ENCODE measurements at places on chromosomes 11 and 22.

- DNase-seq = no peak
These were observed 13.2 kb downstream of the MMP3 start for GRCh38 chr11:102830001-102830727.

DNA sequence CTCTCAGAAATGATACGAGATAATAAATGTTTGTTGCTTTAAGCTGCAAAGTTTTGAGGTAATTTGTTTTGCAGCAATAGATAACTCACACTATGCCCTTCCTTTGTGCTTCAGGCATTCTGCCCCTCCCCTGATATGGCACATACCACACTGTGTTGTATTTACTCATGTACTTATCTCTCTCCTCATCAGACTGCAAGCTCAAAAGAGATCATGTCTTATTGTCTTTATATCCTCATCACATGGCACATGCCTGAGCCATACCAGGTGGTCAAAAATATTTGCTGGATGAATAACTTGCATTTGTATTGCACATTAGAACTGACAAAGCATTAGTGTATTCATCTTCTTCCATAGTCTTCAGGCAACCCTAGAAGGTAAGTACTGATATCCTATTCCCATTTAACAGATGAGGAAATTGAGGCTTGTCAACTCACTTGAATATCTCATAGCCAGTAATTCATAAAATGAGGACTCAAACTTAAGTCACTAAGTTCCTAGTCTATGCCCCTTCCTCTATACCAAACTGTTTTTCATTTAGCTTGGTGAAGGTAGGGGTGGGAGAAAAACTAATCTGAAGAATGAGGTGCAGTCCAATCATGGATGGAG, 83.9 kb upstream of the EED start:
- no peak for DNase-seq

DNA sequence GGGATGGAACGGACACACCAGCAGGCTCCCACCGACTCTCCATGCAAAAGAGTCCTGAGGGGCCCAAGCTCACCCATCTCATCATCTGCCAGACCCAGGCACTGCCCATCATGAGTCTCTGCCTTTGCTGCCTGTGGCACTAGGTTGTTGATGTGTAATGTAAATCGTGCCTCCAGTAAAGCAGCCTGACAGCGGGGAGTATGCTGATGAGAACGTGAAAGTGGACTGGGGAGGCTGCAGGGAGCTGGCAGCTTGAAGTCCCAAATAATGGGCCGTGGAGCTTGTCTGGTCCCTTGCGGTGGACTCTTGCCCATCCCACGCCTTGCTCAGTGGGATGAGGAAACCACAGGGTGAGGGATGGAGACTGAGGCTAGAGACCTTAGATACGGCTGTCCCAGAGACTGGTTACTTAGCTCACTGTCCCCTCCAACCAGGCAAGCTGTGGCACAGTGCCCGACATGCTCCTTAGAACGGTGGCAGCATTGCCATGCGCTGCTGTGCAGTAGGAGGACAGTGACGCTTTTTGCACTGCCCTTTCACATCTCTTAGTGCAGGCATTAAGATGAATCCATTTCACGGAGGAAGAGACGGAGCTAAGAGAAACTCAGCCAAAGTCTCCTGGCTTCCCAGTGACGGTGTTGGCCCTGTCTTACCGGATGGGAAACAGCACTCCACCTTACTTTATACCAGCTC, 39.6 kb upstream of the PLET1 start:
- DNase-seq = no peak

- DNase-seq = no peak
These were observed 143.8 kb downstream of the LARGE1 start for GRCh38 chr22:33776491-33776890.

DNA sequence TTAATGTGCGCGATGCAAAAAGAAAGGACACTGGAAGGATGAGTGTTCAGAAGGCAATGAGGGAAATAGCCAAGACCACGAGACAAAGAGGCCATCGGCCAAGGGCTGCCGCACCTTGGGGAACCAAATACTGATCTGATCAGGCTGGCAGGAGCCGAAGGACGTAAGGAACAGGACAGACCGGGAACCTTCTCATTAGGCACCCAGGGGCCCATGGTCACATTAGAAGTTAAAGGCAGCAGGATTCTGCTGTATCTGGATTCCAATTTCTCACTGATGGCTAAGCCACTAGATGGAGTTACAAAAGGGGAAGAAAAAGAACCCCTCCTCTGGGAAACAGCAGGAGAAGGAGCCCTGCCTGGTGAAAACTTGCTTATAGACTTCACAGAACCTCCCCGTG, 28.8 kb upstream of the CPT1A start:
- no peak for DNase-seq

DNA sequence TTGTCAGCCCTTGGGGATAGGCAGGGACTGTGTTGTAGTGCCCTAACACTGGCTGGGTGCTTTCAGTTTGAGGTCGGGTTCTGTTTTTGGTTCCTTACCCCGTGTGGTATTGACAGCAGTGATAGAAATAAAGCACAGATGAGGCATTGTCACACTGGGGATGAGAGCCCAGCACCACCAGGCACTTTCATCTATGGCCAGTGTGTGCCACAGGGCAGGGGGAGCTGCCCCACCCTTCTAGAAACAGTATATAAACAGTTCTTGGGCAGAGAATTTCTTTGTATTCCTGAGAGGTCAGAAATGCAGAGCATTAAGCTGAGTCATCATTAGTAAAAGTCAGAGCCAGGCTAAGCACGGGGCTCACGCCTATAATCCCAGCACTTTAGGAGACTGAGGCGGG, 23.1 kb upstream of the CDC42EP2 start:
- DNase-seq = no peak
